Activated T-helper 1 cell treated with anti-CD3 and anti-CD28 coated beads, Interleukin-12 subunit alpha, Interleukin-12 subunit beta, Interleukin-2, Interleukin-4 antibody, amounts not matched to agents 30 ng/mL and 10 ng/mL and 1 ng/mL, durations not matched to agents 14 hours and 24 hours and 36 hours (primary cell): ENCODE measurements at places on chromosomes 11 and 22. TPM values are rescaled to one million over a fixed set of nuclear protein-coding genes. Genes with fewer than 3 reads are reported as not detected.

Gene CASP1
- 21.1 and 21.4 TPM in 2 replicates for total RNA-seq

Gene HEPHL1
- not detected in 2 replicates for total RNA-seq

Gene SMC1B
- total RNA-seq = 0.44 and 0.83 TPM in 2 replicates

Gene TRIM51
- not detected in 2 replicates for total RNA-seq

Gene BAIAP2L2
- 0.29 and 0.32 TPM in 2 replicates for total RNA-seq
